ENCODE measurements at places on chromosomes 11 and 22.

DNA sequence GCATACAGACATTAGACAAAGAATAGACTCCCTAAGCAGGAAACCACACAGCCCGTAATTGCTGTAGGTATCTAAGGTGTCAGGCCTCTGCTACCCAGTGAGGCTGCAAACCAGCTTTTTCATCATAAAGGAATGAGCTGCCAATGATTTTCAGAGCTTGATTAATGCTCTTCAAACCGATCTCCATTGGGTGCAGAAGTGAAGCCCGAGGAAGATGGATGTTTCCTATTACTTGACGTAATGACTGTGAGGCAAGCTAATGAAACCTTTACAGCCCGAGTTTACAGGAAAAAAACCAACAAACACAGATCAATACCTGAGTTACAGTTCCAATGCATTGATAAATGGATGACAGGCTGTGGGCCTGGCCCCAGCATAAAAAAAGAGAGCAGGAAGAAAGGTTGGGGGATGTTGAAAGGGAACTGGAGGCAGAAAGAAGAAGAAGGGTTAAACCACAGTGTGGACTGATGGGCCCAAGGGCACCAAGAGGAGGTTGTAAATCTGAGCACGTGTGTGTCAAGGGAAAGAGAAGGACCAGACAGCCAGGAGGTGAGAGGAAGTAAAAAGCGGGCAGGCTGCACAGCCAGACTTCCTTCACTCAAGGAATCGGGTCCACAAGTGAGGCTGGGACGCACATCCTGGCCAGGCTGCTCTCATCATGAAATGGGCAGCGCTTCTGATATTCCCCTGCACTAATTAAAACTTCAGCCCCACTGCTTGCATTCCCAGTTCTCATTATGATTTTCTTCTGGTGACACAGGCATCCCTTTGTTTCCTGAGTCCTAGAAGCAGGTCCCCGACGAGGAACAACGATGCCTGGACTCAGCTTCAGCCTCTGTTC, 70.6 kb upstream of the NTM start:
- DNase-seq = no peak

DNA sequence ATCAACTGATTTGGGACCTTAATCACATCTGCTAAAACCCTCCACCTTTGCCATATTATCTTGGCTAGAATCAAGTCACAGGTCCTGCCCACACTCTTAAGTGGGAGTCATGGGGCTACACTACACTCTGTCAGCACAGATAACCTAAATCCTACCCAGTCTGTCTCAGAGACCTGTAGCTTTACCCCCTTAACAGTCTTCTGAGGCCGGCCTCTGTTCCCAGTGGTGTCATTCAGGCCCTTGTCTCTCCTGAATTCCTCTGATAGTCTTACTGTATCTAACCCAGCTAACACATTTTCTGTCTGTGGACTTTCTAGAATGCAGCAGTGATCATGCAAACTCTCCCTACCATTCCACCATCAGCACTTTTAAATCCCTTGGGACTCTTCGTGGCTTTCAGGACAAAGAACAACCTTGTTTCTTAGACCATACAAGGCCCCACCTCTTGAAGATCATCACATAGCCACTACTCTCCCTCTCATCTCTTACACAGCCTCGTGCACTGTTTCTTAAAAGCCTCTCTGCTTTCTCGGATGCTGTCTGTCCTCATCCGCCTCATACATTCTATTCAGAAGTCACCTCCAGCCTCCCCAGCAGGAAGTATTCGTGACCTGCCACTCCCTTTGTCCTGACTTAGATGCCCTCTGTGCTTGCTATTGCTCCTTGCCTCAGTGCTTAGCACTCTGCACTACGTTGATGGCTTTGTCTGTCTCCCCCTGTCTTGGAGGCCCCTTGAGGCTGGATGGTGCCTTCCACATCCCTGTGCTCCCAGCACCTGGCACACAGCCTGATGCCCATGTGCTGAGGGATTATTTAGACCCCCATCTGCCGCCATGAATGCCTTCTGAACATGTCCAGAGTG, 57.9 kb downstream of the PANX1 start:
- no peak for DNase-seq

- no peak for DNase-seq
Measured at GRCh38 chr11:44590769-44591168, 25.3 kb downstream of the CD82 start.

- DNase-seq = no peak
Measured at GRCh38 chr11:3144296-3145205, 20.6 kb downstream of the OSBPL5 start.

DNA sequence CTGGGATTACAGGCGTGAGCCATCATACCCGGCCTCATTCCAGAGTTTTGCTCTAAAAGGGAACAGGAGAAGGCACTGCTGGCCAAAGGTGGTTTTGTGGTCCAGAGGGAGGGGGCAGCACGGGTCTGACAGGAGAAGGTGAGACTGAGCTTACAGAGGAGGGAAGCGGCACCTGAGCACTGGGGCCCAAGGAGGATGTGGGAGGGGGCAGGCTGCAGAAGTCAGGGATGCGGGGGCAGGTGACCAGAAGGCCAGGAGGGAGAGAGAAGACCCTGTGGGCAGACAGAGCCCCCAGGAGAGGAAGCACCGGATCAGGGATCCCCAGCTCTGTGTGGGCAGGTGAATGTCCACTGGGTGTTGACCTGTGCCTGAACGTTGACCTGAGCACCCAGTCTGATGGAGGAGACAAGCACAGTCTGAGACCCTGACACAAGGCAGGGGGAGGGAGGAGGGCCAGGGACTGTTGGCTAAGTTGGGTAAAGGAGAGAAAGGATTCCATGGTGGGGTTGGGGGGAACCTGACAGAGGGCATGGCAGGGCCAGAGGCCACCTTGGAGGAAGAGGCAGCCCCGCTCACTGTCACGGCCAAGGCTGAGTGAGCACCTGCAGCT, 12.0 kb upstream of the PRR5 start:
- no peak for DNase-seq

GRCh38 chr11:12784445-12784844, 110.2 kb downstream of the TEAD1 start:
- DNase-seq = no peak

DNA sequence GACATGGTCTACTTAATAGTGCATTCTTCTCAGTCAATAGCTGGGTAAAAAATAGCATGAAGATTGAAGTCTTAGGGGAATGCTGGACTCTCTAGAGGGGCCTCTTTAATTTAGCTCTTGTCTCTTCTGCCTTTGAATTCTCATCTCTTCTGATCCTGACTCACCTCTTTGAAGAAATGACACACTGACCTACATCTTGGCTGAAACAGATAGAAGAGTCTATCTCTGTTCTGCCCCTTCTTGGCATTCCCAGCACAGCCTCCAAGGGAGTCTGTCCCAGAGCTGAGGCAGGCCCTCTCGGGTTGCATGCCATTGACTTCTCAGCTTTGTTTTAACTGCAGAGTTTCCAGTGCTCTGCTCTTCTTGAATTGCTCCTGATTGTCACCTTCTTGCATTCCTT, 55.7 kb downstream of the PTPRJ start:
- no peak for DNase-seq

- DNase-seq = no peak
Measured at GRCh38 chr11:61713906-61714305, 33.7 kb downstream of the DAGLA start.

GRCh38 chr11:44529895-44530412, 35.5 kb upstream of the CD82 start:
- DNase-seq = no peak

DNA sequence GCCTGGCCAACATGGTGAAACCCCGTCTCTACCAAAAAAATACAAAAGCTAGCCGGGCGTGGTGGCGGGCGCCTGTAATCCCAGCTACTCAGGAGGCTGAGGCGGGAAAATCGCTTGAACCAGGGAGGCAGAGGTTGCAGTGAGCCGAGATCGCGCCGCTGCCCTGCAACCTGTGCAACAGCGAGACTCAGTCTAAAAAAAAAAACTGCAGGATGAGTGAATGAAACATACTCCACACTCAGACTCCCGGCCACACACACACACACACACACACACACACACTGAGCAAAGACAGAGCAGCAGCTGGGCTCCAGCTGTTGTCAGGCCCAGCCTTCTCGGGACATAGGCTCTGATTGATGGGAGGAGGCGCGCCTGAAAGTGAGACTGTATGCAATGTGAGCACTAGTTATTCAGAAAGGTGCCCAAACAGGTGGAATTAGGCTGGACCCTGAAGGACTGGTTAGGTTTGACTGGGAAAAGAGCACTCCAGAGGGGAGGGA, 1.5 kb upstream of the PLEKHA7 start:
- DNase-seq = no peak

DNA sequence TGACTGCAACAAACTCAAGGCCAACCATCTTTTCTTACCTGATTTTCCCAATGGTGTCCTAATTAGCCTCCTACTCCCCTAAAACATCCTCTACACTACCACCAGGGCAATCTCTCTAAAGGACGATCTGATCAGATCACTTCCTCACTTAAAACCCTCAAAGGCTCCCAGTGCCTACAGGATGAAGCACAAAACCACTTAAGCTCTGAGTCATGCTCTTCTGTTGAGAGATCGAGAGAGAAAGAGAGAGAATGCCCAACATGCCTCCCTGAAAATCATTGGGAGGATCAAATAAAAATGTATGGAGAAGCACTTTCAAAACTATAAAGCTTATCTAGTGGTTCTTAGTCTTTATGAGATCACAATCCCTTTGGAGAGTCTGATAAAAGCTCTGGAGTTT, 171.1 kb downstream of the CADM1 start:
- no peak for DNase-seq

GRCh38 chr11:29200791-29201562, 815.9 kb downstream of the KCNA4 start:
- no peak for DNase-seq

DNA sequence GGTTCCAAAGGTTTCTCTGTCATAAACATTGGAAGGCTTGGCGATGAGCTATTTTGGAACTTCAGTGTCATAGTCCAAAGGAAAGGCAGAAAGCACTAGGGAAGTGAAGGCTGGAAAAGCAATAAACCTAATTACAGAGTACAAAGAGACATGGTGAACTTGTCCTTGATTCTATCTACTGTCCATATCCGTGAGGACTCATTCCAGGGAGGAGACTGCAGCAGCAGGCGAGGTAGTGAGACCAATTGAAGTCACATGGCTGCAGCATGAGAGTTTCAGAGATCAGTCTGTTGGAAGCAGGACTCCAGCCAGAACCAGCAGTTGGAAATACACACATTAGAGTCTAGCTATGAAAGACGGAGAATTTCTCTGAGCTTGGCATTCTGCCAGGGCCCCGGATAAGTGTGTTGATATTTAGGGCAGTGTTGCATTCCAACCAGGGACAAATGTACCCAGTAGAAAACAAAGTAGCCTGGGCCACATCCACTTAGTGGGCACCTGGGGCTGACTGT, 54.1 kb upstream of the ARHGAP42 start:
- no peak for DNase-seq

- DNase-seq = no peak
Measured at GRCh38 chr11:125588505-125588904, 4.1 kb upstream of the STT3A start.

- no peak for DNase-seq
Measured at GRCh38 chr11:69947793-69948255, 128.6 kb upstream of the FGF3 start.

DNA sequence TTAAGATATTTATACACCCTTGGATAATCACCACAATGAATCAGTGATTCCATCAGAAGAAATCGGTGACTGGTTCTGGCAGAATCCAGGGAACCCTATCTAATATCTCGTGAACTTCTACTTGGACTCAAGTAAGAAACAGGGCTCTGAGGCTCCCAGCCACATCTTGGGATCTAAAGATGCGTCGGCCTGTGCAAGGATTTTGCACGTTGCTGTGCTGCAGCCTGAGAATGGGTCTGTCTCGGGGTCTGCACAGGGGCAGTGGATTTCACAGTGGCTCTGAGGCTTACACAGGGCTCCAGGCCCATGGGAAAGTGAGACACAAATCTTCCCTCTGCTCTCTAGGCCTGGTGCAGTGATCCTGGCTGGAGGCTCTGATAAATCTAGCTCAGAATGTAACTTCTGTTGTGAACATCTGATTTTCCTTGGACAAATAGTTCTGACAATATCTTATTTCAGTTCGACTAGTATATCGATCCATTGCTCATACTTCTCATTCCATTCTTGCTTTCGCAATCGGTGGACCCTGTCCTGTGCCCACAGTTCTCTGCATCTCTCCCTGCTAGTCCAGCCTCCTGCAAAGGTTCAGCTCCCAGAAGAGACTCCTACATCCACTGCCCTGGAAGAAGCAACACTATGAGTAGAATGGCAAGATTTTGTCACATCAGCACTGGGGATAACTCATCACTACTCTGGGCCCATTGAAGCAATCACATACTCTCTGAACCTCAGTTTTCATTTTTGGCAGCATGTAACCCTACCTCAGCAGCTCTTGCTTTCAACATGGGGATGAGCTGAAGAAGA, 105.5 kb upstream of the TOP3B start:
- no peak for DNase-seq

DNA sequence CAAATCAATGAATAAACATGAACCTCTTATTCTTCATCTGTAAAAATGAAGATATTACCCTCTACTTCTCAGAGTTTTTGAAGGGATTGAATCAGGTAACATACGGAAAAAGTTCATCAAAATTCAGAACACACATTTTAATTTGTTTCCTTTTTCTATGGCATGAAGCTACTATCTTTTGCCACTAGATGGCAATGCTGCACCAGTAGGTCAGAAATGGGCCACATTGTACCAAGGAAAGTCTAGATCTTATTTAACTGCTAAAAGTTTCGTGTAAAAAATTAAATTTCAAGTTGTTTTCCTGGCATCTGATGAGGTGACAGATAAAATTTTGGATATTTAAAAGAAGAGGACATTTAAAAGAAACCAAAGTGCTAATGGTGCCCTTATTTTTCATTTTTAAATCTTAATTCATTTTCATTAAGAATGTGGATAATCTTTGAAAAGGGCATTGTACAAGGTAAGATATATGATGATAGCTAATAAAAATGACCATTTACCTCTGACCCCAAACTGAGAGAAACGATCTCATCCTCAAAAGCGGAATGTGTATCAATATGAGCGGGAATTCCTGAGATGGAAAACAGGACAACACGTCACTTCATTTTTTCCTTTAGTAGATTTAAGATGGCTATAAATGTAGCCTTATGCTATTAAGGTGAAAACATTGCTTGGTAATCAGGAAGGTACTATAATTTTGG, 16.1 kb downstream of the ALKBH8 start:
- peak; percentile 45 for DNase-seq

- no peak for DNase-seq
Measured at GRCh38 chr22:39999144-39999757, 4.5 kb downstream of the FAM83F start.

DNA sequence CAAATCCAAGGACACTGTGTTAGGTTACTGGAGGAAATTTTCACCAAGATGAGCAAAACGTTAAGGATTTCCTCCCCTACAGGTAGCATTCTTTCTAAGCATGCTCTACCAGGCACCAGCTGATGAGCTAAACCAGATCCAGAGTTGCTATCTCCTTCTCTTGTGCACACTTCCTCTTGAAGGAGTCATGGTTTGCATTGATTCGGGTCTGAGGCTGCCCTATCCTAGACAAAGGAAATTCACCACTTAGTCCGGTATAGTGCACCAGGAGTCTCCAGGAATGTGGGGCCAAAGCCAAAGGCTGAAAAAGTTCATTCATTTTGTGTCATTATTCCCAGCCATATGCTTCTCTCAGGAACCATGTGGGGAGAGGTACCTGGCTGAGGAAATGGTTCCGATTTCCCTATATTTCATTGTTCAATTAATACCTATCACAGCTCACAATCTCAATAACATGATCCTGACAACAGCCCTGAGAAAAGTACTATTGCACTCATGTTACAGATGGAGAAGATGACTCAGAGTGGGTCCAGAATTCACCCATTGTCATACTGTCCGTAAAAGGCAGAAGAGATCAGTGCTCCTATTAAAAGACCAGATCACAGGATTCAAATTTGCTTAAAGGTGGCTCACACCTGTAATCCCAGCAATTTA, 39.1 kb downstream of the SLC35F2 start:
- no peak for DNase-seq
